ENCODE measurements at places on chromosomes 5 and 9. TPM values are rescaled to one million over a fixed set of nuclear protein-coding genes. Genes with fewer than 3 reads are reported as not detected.

GRCh38 chr5:159211729-159212174, 2.4 kb upstream of the RNF145 start:
- no peak for DNase-seq

- no peak for DNase-seq
Observed at GRCh38 chr9:120289990-120290975, 289.7 kb downstream of the CDK5RAP2 start.

DNA sequence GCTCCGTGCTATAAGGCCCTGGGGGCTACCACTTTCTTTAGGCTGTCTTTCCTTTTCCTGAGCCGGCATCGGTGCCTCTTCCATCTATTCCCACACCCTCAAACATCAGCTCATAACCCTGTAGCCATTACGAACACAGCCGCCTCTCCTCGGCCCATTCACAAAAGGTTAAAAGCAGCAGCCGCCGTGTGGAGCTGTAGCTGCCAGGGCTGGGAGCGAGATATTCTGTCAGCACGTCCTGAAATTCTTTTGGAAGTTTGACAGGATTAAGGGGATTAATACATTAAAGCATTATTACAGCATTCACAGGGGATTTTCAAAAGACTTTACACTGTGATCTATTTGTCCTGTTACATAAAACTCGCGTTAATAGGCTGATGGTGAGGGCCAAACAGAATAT, 428.2 kb downstream of the CDK5RAP2 start:
- DNase-seq = no peak

DNA sequence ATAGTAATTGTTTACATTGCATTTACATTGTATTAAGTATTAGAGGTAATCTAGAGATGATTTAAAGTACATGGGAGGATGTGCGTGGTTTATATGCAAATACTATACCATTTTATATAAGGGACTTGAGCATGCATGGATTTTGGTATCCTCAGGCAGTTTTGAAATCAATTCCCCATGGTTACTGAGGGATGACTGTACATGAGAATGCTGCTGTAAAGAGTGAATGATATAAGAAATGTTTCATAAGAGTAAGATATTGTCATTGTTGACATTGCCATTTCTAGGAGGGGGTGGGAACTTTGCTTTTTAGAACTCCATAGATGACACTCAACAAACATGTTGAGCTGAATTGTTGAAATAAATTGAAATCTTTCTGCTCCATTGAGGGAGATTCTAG, 185.0 kb downstream of the SEMA6A start:
- DNase-seq = no peak

- no peak for DNase-seq
Observed at GRCh38 chr9:29060041-29060440, 1486.8 kb upstream of the C9orf72 start.

- no peak for DNase-seq
Observed at GRCh38 chr9:90054810-90055209, 450.0 kb downstream of the GADD45G start.

GRCh38 chr9:21964925-21965385, 29.2 kb downstream of the CDKN2A start:
- DNase-seq = peak; percentile 53

DNA sequence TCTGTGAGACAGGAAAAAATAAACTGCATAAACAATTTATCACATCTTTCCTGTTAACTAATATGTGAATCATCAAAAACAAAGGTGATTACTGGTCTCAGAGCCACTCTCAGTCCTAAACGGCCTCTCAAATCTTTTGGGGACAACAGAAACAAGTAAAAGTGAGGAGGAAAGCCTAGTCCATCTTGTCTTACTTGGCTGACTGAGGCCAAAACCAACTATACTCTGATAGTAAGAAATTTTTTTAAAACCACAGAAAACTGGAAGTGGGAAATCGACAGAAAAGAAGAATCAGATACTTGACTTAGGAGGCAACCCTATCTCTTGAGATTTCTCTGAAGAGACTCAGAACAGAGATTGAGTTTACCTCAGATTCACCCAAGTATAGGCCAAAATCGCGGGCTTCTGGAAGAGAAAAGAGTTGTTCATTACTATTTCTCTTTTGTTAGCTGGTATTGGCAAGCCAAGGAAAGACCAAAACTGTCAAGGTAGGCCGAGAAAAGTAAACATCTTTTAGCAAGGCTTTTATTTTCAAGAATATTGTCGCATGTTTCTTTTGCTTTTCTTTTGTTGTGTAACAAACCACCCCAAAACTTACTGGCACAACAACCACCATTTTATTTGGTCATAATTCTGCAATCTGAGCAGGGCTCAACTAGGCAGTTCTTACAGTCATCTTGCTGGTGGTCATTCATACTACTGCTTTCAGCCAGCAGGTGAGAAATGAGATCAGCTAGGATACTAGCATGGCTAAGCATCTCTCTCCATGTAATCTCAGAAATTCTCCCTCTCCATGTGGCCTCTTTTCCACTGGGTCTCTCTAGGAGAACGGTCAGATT, 46.1 kb downstream of the RFX3 start:
- no peak for DNase-seq

- DNase-seq = no peak
Observed at GRCh38 chr5:146529984-146530383, 14.0 kb upstream of the GPR151 start.

- DNase-seq = peak; percentile 90
Observed at GRCh38 chr9:123375469-123376132, 19.6 kb downstream of the CRB2 start.

GRCh38 chr5:96343094-96343493, 90.0 kb downstream of the PCSK1 start:
- no peak for DNase-seq

GRCh38 chr5:9337928-9338595, 207.8 kb downstream of the SEMA5A start:
- no peak for DNase-seq

- no peak for DNase-seq
Observed at GRCh38 chr5:117393125-117393524, 818.5 kb upstream of the SEMA6A start.

DNA sequence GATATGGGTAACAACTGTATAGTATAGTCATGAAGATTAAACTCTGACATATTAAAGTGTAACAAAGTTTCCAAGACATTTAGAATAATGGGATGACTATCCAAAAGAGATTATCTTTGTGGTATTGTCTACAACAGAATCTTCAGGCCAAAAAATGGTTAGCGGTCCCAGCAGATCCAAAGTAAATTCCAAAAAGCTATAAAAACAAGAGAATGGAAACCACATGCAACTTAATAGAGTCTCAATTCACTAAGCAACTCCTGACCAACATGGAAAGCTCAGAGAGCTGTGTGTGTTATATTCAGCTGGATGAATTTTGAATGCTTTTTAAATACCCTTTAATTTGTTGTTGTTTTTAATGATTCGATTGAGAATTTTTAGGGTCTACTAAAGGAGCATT, 688.2 kb downstream of the CETN3 start:
- DNase-seq = no peak

GRCh38 chr5:62029303-62029702, 276.7 kb upstream of the KIF2A start:
- DNase-seq = no peak

DNA sequence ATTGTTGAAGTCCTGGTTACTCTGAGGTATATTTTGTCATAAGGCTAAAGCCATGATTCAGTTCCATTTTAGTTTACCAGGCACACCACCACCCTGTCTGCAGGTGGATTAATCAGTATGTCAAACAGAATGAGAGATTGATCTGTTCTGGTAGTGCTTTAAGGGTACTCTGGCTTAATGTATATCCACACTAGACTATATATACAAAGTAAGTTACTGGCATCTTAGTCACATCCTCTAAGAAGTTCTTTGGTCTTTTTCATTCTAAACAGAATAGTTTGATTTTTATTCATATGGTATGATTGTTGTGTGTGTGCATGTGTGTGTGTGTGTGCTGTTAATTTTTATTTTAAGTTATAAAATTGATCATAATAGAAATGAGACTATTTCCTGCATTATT, 61.8 kb downstream of the RAB24 start:
- no peak for DNase-seq

GRCh38 chr9:3337515-3338225, 188.1 kb downstream of the RFX3 start:
- DNase-seq = no peak

GRCh38 chr9:70519912-70520724, 105.7 kb upstream of the KLF9 start:
- no peak for DNase-seq

- DNase-seq = no peak
Observed at GRCh38 chr5:92050970-92051369, 667.9 kb upstream of the ARRDC3 start.

DNA sequence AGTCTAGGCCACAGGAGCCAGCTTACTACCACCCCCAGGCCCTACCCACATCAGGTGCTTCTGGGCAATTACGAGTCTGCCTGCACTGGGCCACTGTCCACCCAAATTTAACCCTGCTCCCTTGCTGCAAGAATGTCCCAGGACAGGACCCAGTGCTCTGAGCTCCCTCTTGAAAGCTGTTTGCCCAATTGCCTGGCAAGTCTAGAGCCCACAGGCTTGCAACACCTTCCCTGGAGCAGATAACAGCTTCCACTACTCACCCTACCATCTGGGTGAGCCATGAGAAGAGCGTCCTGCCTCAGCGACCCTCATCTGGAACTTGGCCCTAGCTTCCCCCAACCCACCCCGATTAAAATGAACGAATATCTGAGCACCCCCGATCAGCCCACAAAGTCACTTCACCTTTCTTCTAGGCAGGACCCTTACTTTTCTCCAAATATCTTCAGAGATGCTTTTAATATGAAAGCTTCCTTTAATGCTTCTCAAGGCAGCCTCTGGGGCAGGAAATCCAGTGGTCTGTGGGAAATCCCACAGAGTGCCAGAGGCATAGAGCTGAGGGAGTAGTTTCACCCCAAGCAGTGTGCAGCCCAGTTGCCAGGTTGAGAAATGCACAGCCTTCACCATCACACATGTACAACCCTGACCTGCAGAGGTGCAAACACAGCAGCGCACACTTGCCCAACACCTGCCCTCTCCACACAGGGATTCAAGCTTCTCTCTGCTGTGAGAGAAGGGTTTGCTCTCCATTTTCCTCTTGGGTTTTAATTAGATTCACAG, 10.6 kb downstream of the ACSL6 start:
- DNase-seq = peak; percentile 20

DNA sequence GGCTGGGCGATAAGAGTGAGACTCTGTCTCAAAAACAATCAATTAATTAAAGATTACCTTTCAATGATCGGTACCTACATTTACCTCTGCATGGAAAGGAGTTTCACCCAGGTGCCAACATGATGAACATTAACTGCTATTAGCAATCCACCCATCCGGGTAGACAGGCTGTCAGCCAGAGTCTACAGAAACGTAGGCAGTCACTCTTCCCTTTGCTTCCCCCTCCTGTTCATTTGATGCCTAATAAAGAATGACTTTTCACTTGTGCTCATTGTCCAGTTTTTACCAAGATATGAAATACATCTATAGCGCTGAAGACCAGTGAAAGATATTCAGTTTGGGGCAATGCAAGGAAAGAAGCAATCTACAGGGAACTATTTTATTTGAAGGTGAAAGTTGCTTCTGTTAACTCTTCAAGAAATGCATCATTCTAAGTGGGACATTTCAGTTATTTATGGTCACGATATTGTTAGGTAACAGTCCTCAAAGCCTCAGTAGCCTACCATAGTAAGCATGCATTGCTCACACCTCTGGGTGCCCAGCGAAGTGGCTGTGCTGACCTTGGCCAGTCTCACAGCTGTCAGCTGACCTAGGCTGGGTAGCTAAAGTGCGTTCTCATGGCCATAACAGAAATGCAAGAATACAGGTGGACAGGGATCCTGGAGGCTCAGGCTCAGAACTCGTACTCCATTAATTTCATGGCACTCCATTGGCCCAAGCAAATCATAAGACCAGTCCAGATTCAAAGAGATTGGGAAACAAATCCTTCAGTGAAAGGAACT, 87.2 kb upstream of the DMRT1 start:
- no peak for DNase-seq

DNA sequence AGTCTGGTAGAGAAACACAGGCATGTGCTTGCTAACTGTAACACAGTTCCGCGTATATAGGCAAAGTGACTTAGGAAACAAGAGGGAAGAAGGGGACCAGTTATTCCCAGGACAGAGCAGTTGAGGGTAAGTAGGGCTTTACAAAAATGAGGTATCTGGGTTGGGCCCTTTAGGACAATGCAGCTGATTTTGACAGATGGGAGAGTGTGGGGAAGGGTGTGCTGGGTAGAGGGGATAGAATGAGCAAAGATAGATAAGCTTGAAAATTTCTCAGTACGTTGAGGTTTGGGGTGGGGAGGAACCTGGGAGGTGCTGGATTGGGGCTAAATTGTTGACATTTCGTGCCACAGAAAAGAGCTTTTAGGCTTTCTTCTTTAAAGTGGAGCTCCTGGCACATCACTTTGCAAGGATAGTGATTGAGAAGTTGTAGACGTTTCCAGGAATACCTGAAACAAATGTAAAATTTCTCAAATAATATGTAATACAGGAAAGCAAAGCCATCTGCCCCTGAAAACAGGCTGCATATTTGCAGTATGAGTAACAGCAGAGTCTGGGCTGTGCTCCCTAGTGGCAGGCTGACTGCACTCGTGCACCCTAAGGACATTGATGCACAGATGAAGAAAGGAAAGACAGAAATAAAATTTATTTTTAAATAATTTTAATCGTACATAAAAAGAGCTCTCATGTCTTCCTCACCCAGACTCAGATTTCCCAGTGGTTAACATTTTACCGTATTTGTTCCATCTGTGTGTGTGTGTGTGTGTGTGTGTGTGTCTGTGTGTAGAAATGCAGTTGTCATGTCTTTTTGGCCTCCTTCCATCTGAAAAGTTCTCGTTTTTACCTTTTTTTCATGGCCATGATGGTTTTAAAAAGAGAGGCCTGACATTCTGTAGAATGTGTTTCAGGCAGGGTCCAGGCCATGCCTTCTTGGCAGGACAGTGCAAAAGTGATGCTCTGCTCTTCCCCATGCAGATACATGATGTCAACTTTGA, 144.9 kb upstream of the DMRT1 start:
- DNase-seq = no peak

- DNase-seq = no peak
Observed at GRCh38 chr5:130251931-130252330, 347.7 kb downstream of the CHSY3 start.

DNA sequence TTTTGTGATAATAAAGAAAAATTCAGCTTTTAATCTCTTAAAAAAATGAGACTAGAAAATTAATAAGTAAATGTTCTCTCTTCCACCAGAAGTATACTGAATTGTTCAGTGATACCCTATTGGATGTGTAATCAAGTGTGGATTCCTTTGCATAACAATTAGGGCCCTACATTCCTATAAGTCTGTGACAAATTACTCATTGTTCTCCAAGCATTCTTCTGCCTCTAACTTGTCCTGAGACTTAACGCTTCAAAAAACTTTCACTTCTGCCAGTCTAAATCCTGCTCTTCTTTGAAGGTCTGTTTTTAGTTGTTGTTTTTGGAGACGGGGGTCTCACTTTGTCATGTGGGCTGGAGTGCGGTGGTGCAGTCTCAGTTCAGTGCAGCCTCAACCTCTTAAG, 9.2 kb upstream of the DDX46 start:
- no peak for DNase-seq

GRCh38 chr9:137486545-137487453, 27.7 kb upstream of the NSMF start:
- DNase-seq = peak; percentile 28

GRCh38 chr9:87740209-87740608, 14.3 kb downstream of the CTSL start:
- DNase-seq = no peak

GRCh38 chr9:33374634-33375237, 27.6 kb downstream of the AQP7 start:
- peak; percentile 53 for DNase-seq

Gene ECSCR
- total RNA-seq = 7.9 TPM

Gene SERF1A
- total RNA-seq = 3.1 TPM

Gene NR2F1
- total RNA-seq = 9.1 TPM

Gene PRR16
- total RNA-seq = 2.9 TPM

Gene NELFB
- total RNA-seq = 60.5 TPM

Gene NR5A1
- 0.12 TPM for total RNA-seq

Gene HMGCR
- 184 TPM for total RNA-seq

Gene SLC25A2
- 1.7 TPM for total RNA-seq

Gene CBY3
- not detected for total RNA-seq

Gene CENPH
- 1.5 TPM for total RNA-seq
